ENCODE measurements at places on chromosomes 2 and 18.

GRCh38 chr2:70124983-70125480 lies 37.8 kb downstream of the PCBP1 start:
- no peak for DNase-seq

DNA sequence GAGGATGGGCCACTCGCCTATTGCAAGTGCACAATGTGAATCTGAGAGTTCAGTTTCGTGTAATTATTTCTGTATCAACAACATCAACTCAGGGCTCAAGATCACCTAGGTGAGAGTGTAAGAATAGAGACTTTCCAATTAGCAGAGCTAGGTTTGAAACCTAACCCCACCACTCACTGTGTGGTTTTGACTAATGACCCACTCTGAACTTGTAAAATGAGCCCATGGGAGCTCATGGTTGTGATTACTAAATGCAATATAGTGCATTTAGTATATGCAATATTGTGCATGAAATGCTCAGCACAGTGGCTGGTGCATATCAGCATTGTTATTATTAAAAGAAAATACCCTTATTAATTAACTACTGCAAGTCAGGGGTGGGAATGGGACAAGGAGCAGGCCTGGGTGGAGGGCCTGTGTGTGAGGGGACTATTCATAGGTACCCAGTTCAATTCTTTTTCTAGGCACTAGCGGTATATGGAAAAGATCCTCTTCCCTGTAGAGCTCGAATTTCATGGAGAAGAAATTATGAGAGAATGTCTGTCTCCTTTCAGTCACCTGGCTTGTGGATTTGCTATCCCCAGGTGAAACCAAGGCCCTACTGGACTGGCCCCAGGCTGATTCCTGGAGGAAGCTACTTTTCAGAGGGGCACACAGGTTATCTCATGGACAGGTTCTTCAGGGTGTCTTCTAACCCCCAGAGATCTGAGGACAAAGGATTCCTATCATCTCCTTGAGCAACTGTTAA lies 169.5 kb downstream of the GFPT1 start:
- no peak for DNase-seq

GRCh38 chr18:53380063-53380639 lies 844.3 kb downstream of the MBD2 start:
- DNase-seq, result no peak

DNA sequence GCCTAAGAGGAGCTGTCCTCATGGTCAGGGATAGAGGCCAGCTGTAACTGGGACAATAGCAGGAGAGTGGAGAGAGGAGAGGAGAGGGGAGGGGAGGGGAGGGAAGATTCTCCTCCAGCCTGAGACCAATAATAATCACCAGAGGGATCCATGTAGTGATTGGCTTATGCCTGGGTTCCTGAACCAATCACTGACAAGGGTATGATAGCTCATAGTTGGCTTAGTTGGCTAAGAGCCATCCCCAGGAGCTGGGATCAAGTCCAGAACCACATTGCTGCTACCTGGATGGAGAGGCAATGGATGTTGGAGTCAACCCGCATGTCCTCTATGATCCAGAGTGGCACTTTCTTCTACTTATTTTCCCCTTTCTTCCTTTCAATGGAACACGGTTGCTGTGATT lies 7.7 kb upstream of the ST8SIA5 start:
- no peak for DNase-seq

DNA sequence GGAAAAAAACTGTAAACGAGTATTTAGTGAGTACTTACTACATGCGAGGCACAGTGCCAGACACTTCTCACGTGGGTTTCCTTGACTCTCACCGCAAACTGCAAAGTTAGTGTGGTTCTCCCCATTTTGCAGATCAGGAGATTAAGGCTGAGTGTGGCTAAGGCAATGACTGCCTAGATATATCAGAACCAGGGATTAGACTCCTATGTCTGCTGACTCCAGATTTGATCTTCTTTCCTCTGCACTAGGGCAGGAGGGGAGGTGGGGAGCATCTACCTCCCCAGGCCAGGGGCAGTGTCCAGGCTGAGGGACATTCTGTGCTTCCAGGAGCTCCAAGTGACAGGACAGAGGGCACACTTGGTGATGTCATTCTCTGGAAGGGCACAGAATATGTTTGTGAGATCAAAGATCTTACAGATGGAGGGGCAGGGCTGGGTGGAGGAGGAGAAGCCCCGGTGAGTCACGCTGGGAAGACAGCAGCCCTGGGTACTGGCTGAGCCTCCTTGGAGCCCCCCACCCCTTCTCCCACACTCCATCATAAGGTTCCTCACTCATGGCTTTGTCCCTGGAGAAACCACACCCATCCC lies 92.4 kb downstream of the RHOB start:
- DNase-seq, result no peak

- DNase-seq, result no peak
Measured at GRCh38 chr2:138176862-138177439, 212.7 kb downstream of the HNMT start.

GRCh38 chr2:26522751-26523171 lies 44.8 kb upstream of the OTOF start:
- DNase-seq, result no peak

DNA sequence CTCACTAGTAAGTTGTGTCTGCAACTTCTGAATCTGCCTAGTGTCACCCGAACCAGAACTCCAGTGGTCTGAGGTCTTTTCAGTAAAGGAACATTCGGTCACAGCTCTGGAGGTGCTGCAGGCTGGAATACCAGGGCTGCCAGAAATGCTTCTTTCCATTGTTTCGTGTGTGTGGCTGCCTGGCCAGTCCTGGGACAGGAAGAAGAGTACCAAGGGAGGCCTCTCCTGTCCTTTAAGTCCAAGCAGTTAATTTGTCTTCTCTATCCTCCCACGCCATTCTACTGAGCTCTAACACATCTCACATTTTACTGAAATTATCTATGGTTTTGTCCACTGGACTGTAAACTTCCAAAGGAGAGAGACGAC lies 196.0 kb downstream of the LNPK start:
- DNase-seq, result no peak

GRCh38 chr2:8579485-8580085 lies 102.3 kb upstream of the ID2 start:
- DNase-seq, result no peak

GRCh38 chr2:108061439-108062042 lies 75.2 kb downstream of the SLC5A7 start:
- DNase-seq, result no peak

GRCh38 chr18:47944972-47945852 lies 14.8 kb upstream of the SMAD2 start:
- DNase-seq, result no peak

- DNase-seq, result no peak
Measured at GRCh38 chr18:13227910-13228309, 9.3 kb downstream of the LDLRAD4 start.

GRCh38 chr2:43727634-43728014 lies 46.2 kb upstream of the DYNC2LI1 start:
- DNase-seq, result no peak

GRCh38 chr2:239311132-239312040 lies 89.4 kb downstream of the HDAC4 start:
- DNase-seq, result no peak

- no peak for DNase-seq
Measured at GRCh38 chr2:68057658-68058396, 5.0 kb downstream of the C1D start.

DNA sequence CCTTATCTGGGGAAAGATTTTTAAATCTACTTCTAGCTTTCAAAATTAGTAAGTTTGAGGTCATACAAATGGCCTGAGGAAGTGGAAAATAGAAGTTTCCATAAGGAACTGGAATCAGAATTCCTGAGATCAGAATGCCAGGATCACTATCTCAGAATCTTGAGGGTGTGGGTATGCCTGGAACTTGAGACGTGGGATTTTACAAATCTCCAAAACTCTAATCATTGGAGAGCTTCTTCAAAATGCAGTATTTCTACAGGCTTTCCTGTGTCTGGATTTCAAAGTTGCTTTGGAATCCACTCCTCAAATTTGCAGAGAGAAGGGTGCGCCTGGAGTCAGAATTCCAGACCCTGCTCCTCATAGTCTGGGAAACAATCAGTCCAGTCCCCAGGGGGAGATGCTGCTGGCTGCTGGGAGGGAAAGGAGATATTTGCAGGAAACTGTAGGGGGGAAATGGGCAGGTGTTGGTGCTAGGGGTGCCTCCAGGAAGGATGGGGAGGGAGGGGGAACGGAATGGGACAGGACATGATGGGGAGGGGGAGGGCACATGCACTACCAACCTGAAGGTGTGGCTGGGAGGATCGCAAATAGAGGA lies 31.0 kb upstream of the CATIP start:
- no peak for DNase-seq

- no peak for DNase-seq
Measured at GRCh38 chr2:177708660-177709444, 316.3 kb downstream of the AGPS start.

GRCh38 chr2:230140667-230141066 lies 71.9 kb upstream of the SLC16A14 start:
- DNase-seq, result no peak

DNA sequence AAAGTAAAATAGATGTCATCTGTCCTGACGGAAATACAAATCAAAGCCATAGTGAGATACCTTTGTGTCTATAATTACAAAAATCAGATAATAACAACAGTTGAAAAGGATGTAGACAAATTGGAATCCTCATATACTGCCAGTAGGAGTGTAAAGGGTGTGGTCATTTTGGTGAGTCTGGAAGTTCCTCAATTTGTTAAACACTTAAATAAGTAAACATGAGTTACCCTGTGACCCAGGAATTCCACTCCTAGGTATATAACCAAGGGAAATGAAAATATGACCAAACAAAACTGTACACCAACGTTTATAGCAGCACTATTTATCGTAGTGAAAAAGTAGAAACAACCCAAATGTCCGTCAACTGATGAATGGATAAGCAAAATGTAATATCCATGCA lies 24.0 kb downstream of the R3HDM1 start:
- no peak for DNase-seq

DNA sequence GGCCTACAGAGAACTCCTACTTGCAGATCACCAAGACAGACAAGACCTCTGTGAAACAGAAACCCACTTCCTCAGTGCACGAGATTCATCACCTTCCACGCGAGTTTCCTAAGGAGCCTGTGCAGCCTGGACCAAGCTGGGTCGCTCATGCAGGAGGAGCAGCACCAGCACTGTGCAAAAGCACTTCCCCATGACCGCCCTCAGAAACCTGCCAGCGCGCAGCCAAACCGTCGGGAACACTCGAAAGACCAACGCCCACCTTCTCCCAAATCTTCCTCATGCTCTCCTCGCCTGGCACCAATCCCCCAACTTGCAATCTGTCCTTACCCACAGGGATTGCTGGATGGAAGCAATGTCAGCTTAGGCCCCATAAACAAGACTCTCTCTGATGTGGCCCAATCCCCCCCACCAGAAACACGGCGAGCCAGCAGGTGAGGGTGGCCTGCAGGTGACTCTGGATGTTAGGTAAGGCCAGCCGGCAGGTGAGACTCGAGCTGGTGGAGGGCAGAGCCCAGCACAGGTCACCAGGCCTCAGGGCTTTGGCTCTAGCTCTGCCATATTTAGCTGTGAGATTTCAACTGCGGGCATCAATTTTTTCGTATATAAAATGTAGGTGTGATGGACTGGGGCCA lies 69.4 kb downstream of the PXDN start:
- DNase-seq, result no peak

- DNase-seq, result no peak
Measured at GRCh38 chr2:48725696-48726494, 29.6 kb downstream of the LHCGR start.

- no peak for DNase-seq
Measured at GRCh38 chr2:84963692-84964405, 7.1 kb upstream of the KCMF1 start.

GRCh38 chr2:233040571-233040970 lies 8.1 kb downstream of the NEU2 start:
- no peak for DNase-seq

GRCh38 chr2:177727577-177728398 lies 335.2 kb downstream of the AGPS start:
- no peak for DNase-seq

DNA sequence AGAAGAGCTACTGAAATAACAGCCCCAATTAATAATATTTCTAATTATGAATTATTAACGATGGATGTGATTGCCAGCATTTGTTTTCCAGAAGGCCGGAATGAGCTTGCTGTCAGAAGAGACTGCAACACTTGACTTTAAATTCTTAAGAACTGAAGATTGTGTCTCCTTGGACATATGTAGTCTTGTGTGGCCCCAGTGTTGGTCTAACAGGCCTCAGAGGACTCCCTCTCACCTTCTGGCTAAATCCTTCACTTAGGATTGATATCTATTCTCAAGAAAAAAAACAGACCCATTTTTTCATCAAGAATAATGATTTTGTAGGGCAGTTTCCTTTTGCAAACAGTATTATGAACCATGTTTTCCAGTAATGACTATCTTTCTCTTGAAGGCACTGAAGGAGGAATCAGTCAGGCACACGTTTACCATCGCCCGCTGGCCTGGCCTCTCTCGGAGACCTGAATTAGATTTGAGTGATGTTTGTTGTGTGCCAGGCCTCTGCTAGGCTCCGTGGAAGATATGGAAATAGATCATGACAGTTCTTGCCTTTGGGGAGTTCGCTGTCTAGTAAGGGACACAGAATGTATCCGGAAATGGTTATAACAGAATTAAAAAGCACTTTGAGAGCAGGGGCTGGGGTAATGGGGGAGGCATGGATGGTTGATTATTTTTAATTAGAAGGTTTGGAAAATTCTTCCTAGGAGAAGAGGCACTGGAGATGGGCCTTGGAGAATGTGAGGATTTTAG lies 258.0 kb downstream of the MYCN start:
- DNase-seq, result no peak

GRCh38 chr18:76922107-76922506 lies 99.8 kb downstream of the ZNF236 start:
- peak; percentile 12 for DNase-seq

- DNase-seq, result no peak
Measured at GRCh38 chr2:130985206-130985780, 108.0 kb downstream of the FAM168B start.

- no peak for DNase-seq
Measured at GRCh38 chr2:392926-393280, 105.0 kb upstream of the ALKAL2 start.

GRCh38 chr18:13335903-13336302 lies 117.3 kb downstream of the LDLRAD4 start:
- DNase-seq, result no peak

DNA sequence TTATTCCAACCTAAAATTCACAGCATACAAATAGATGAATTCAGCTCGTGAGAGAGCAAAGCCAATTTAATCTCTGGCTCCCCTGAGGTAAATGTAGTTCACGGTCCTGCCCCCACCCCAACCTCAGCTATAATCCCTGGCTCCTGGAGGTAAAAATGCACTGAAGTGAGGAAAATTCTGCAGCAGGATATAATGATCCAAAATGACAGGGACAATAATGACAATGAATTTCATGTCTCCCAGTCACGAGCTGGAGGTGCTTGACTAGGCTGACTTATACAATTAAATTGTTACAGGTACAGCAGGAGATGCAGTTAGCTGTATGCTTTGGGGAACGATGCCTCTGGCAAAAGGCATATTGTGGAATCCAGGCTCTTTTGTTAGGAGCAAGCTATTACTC lies 82.0 kb downstream of the GPD2 start:
- DNase-seq, result no peak

Data from smooth muscle cell of the brain vasculature (primary cell).